ENCODE measurements at places on chromosomes 12 and 14.

DNA sequence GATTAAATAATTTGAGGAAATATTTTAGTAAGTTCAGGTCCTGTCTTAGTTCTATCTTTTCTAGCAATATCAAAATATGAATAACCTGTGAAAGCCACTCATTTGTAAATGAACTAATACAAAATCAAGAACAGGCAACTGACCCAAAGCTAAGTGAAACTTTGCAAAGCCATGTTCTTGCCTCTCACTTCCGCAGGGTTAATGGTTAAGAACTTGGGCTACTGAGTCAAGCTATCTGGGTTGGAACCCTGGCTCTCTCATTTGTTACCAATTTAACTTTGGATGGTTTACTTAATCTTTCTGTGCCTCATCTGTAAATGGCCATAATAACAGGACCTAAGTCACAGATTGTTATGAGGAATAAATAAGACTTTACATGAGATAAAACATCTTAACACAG is 2.8 kb downstream of the KIF21A start:
- no peak for DNase-seq

DNA sequence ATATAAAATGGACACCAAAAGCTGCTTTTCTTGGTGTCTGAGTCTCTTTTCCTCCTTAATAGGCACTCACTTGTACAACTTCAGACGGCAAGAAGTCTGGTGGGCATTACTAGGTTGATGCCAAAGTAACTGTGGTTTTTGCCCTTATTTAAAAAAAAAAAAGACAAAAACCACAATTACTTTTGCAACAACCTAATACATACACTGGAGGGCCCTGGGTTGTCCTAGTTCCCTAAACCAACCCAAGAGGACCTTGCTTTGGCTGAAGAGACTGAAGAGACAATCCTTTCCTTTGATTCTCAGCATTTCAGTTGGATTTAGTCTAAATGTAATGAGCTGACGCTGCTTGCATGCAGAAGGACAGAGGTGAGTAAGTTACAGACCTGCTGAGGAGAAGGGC is 16.2 kb upstream of the PLEKHG3 start:
- DNase-seq: no peak

- DNase-seq: no peak
These were observed 44.1 kb downstream of the FOS start for GRCh38 chr14:75322746-75323145.

GRCh38 chr14:83908419-83908818 is 1621.5 kb upstream of the FLRT2 start:
- DNase-seq: no peak

DNA sequence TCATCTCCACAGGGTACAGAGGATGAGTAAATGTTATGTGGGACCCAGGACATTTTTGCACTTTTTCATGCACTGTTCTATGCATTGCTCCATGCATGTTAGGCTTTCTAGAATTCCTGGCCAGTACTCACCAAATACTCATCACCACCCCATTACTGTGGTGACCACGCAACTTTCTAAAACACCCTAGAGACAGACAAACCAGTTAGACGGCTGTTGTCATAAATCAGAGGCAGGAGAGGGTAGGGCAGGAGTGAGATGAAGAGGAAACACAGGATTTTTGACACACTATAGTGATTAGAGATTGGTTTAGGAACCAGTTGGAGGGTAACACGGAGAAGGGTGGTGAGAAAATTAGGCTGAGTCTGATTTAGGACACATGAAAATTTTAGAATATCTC is 59.3 kb downstream of the IFNG start:
- no peak for DNase-seq

DNA sequence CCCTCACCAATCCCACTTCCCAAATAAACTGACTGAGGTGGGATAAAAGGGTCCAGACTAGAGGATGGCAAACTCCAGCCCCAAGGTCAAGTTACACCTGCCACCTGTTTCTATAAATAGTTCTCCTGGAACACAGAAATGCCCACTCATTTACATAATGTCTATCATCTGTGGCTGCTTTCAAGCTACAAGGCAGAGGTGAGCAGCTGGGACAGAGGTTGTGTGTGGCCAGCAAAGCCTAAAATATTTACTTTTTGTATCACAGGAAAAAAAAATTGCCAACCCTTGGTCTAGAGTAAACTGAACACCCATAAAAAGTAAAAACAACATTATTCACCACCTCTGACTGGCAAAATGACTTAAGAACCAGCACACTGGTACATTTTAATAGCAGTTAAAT is 269.4 kb downstream of the RGS6 start:
- DNase-seq: no peak

DNA sequence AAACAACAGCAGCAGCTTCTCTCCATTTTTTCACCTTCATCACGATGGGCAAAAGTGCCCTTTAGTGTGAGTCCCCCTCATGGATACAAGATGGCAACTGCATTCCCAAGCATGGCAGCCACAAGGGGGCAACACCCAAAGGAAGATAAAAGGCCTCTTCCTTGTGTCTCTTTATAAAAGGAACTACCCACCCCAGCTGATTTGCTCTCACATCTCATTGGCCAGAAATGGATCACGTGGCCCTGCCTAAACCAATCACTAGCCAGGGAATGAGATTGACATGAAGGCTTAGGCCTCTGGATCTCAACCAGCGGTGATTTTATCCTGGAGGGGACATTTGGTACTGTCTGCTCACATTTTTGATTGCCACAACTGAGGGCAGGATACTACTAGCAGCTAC is 21.9 kb upstream of the IFT81 start:
- no peak for DNase-seq

DNA sequence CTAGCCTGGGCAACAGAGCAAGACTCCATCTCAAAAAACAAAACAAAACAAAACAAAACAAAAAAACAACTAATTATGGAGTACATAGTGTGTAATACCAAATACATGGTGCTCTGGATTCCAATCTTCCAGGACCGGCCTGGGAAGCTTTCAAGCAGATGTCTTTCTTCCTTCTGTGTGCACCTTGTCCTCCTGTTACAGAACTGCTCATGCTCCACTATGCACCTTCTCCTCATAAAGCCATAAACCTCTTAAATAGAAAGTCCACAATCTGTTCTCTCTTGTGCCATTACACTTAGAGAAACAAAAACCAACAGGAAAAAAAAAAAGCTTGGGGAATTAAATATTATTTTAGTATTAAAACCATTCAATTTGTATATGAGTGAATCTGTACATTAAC is 12.5 kb downstream of the MOK start:
- no peak for DNase-seq

GRCh38 chr14:65387628-65388027 is 24.9 kb upstream of the FUT8 start:
- no peak for DNase-seq

DNA sequence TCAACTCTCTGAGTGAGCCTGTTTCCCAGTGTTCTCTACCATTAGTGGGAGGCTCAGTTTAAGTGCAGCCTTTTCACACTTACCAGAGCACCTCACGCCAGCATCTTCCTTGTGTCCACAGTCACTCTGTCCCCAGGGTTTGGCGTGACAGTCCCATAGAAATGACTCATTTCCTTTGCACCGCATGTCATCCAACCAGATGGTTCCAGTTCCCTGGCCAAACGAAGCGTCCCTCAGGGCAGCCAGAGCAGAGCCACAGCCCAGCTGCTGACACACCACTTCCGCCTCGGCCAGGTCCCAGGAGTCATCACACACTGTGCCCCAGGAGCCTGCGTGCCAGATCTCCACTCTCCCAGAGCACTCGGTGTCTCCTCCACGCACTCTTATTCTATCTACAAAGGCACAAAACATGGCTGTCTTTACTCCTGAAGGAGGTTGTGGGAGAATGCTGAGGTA is 65.4 kb downstream of the ACSM4 start:
- DNase-seq: no peak

DNA sequence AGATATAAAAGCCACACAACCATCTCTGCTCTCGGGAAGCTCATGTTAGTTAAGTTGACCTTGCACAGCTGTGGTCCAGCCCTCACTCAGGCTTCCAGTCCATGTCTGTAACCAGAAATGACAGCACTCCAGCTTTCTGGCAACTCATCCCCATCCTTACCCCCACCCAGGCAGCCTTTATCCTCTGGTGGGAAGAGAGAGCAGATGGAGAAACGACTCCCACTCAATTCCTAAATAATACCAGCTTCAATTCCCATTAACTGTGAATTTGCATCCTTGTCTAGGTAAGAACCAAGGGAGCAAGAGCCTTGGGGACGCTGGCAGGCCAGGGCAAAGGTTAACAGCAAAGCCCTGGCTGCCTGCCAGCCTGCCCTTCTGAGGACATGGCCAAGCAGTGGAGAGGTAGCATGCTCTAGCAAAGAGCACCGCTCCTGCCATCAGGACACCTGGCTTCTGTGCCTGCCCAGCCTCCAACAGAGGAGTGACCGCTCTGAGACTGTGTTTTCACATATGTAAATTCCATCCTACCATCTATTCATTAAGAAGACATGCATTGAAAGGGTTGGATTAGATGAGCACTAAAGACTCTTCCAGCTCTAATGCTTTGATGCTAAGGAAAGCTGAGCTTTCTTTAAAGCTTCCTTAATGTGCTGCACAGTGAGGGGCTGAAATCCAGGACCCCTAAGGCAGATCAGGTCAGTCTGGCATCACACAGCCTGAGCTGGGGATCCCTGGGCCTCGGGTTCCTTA is 236.1 kb downstream of the GRIN2B start:
- no peak for DNase-seq

DNA sequence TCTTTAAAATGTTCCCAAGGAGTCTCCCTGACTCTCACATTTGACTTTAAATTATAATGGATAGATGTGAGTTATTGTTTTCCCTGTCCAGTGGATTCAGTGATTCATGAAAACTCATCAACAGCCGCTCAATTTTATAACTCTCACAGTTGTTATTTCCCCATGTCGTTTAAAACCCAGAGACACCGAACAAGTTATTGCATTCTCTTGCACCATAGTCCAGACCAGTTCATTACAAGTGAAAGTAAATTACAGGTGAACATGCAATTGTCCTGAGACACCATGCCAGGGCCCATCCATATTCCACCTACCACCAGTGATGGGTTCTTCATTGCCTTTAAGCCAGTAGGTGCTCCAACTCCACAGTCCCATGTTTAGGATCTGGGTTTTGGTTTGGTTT is 85.7 kb upstream of the CMKLR1 start:
- no peak for DNase-seq

Measured in head of caudate nucleus (tissue), 42 donors.